ENCODE measurements at places on chromosomes 3 and 15.

DNA sequence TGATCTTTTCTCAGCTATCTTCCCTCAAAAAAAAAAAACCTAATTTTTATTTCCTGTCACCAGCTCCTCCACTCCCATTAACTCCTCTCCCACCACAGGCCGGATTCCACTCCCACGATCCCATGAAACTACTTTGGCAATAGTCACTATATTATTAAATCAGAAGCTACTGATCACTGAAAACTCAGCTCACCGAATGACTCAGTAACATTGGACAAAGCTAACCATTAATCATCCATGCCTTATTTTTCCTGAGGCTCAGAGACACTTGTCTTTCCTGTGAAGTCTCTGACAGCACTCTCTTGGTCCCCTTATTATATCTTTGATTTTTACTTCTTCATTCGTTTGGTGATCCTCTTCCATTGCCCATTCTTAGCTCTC, 260.2 kb downstream of the CGGBP1 start:
- DNase-seq = no peak

- no peak for DNase-seq
Observed at GRCh38 chr3:193665370-193665989, 72.5 kb downstream of the OPA1 start.

DNA sequence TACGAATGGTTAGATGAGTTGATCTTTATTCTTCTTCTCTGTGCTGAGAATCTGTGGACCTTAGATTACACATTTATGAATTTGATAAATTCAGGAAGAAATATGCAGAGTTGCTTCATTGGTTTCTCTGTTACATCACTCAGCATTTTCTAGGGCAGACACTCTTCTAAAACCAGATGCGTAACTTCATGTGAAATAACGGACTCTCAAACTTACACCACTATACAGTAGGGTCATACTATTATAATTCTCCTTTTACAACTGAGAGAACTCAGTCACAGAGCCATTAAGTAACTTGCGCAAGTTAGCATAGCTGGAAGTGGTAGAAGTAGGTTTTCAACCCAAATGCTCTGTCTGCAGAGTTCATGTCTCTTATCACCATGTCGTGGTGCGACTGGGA, 5.7 kb downstream of the TMEM207 start:
- DNase-seq = no peak

DNA sequence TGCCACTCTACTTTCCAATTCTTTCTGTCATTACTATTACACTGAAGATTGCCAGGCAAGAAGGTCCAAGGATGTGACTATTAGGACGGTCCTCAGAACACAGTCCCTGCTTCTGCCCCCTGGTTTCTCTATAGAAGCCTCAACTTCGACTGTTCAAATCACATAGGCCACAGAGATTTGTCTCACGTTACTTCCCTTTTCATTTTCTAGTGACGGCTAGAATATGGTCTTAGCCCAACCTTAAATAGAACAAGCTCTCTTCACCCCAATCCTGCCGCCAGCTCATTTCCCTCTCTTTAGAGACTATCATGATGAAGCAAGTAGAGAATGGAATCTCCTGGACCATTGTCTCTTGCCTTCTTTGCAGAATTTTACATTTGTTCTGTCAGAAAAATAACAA, 84.9 kb downstream of the TIGIT start:
- no peak for DNase-seq

DNA sequence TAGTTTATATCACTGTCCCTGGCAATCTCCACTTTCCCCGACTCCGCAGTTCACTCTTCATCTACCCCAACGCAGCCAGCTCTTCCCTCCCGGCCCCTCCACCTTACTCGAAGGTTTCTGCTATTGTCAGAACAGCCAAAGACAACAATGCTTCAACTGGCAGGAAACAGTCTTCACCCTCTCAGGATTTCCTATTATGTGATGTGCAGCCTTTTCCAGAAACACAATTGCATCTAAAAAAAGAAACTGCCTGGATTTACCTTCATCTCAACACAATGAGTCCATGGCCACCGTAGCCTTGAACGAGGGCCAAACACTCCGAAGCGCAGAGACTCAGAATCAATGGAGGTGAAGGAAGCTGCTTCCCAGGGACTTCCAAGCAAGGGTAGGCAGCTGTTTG, 182.1 kb upstream of the TSC22D2 start:
- no peak for DNase-seq

- no peak for DNase-seq
Observed at GRCh38 chr3:184590795-184591194, 29.2 kb downstream of the EPHB3 start.

- DNase-seq = no peak
Observed at GRCh38 chr15:62603742-62604141, 438.7 kb upstream of the C2CD4B start.

GRCh38 chr15:32105258-32106241, 75.2 kb downstream of the CHRNA7 start:
- DNase-seq = no peak

GRCh38 chr3:14544282-14545250, 4.4 kb upstream of the GRIP2 start:
- no peak for DNase-seq

DNA sequence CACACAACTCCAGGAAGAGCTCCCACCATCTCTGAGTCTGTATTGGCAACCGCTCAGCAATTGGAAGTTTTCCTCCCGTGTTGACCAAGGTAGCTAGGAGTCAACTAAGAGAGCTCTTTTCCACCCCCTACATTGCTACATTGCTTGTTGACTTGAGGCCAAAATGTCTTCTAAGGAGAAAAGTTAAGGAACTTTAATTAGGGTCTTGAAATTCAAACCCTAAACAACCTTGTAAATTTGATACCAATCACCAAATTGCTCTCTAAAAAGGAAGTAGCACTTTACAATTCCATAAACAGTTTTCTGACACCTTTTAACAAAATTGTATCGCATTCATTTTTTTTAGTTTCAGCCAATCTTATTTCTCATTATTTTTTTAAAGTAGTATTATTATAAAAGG, 35.5 kb upstream of the ST3GAL6 start:
- no peak for DNase-seq

- no peak for DNase-seq
Observed at GRCh38 chr3:33908250-33908851, 109.9 kb downstream of the PDCD6IP start.

DNA sequence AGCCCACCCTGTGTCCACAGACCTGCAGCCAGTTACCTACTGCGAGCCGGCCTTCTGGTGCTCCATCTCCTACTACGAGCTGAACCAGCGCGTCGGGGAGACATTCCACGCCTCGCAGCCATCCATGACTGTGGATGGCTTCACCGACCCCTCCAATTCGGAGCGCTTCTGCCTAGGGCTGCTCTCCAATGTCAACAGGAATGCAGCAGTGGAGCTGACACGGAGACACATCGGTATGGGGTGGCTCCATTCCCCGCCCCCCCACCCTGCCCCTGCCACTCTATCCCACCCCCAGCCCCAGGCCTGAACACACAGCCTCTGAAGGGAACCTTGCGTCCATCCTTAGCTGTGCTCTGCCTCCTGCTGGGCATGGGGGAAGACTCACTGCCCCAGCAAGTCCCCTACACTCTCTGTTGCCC, 73.2 kb downstream of the AAGAB start:
- no peak for DNase-seq

DNA sequence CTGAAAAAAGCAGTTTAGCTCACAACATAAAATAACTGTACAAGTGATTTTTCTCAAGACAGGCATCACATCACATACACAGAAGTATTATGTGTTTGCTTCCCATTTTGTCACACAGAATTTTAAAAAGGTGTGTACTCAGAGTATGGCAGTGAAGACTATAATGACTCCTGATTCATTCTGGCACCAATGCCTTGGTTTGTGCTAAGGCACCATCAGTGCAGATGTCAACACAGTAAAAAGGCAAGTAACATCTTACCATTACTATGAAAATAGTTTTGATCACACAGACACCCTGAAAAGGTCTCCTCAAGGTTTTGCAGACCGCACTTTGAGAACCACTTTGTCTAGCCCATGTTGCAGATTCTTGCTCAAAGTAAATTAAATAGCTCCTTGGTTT, 191.6 kb downstream of the KLHL25 start:
- no peak for DNase-seq

GRCh38 chr15:38945551-38946298, 381.1 kb upstream of the RASGRP1 start:
- DNase-seq = no peak

DNA sequence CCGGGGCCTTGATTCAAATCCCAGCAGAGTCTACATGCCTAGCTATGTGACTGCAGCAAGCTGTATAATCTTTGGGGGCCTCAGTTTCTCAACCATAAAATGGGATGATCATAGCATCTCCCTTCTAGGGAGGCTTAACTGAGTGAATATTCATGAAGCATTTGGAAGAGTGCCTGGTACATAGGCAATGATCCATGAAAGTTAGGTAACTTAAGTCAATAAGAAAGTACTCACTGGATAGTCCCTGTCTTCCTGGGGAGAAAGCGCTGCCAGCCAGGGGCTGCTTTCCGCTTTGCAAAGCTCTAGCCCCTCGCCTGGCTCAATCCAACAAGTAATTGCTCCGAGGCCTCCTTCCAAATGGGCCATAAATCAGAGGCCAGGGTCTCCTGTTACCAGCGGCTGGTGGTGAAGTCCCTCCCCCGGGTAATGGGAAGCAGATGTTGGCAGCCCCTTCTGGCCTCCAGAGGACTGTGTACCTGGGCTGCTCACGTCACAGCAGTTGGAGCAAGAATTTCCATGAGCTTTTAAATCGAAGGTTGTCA, 521.9 kb upstream of the PROK2 start:
- no peak for DNase-seq

DNA sequence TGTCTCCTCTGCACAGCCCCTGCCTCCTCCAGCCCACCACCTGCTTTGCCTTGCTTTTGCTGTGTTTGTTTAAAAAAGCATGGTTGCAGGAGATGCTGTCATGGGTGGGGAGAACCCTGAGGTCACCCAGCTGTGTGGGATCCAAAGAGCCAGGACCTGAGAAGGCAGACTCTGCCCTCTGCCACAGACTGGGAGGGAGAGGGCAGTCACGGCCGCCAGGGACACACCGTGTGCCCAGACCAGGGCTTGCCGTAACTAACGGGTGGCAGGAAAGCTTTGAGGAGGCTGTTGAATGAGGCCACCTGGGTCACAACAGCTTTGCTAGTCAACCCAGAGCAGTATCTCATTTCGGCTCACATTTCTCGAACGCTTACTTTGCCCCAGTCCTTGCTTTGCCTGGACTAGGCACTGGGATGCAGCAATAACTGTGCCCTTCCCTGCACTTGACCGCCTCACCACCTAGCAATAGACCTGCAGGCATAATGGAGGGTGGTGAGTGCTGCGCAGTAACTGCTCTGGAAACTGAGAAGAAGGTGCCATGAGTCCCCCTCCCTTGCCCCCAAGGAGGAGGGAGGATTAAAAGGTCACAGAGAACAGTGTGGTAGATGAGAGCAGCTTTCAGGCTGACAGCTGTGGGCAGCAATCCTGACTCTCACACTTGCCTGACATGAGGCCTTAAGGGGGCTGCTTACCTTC, 55.0 kb upstream of the CTDSPL start:
- DNase-seq = no peak

DNA sequence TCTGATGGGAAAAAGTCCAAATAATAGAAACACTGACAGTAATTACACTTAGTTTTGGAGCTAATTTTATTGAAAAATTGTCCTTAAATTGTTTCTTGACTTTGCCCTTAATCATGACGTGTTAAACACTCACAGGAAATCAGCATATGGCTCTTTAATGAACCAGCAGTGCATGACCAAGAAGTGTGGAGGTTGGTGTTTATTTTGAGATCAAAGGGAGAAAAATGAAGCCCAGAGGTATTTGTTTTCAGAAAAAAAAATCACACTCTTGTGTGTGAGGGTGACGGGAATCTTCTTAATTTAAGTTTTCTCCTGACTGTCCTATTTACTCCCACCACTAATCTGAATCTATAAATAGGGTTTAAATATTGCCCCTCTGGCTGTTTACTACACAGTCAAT, 28.8 kb upstream of the SYNM start:
- DNase-seq = no peak

GRCh38 chr15:58247855-58248842, 110.0 kb downstream of the AQP9 start:
- DNase-seq = no peak

DNA sequence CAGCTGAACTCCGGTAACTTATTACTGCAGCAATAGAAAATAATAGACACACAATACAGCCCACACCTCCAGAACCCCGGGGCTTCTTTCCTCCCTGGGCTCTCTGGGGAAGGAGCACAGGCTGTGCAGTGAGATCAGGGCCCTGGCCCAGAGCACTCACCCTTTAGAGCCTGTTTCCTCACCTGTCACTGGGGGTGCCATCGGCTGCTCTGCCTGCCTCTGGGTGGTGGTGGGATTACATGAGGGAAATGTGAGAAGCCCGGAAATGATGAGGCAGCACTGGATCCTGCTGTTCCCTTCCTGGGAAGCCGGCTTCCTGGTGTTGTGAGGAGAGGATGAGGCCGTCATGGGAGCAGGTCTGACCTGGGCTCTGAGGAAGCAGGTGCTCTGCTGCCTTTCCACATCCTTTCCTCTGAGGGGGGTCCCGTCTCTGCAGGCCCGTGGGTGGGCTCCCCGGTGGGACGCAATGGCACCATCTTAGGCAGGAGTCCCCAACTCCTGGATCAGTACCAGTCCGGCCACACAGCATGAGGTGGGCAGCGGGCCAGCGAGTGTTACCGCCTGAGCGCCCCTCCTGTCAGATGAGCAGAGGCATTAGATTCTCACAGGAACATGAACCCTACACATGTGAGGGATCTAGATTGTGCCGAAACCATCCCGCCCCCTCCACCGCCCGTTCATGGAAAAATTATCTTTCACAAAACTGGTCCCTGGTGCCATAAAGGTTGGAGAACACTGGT, 220.9 kb upstream of the CTDSPL start:
- no peak for DNase-seq

GRCh38 chr3:17645074-17645698, 97.2 kb downstream of the TBC1D5 start:
- DNase-seq = no peak

DNA sequence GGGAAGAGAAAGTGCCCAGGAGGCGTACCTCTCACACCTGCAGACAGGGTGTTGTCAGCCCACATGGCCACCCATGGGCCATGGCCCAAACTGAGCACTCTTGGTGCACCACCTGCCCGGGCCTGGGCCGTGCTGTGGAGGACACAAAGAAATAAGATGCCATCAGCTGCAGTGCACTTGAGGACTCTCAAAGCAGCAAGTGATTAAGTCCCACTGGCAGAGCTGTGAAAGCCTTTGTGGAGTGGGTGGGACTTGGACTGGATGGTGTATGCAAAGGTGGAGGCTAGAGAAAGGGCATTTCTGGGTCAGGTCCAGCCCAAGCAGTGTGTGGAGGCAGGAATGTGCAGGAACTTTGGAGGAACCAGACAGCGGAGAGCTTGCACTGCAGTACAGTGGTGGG, 122.3 kb downstream of the MEGF11 start:
- no peak for DNase-seq

GRCh38 chr3:73324203-73325155, 263.0 kb downstream of the EBLN2 start:
- DNase-seq = no peak
